Hematopoietic multipotent progenitor cell treated with erythropoietin and hydrocortisone succinate and interleukin-3 and kit ligand, for 17 days (in vitro differentiated cells): ENCODE measurements at places on chromosomes 6 and 20.

DNA sequence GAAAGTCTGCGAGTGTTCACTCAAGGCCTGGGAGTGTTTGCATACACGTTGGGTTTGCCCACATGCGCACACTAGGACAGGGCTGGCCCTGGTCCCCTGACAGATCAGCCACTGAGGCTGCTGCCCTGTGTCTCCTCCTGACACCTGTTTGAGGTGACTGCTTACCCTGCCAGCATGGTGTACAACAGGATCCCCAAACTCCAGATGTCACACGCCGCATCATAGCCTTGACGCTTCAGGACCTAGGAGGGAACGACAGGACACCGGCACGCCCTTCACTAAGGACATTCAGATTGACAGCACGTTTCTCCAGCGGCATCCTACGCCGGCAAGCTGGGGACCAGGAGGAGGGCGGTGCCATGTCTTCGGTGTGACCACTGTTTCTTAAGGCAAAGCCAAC is 37.0 kb upstream of the MPC1 start:
- DNase-seq = no peak

DNA sequence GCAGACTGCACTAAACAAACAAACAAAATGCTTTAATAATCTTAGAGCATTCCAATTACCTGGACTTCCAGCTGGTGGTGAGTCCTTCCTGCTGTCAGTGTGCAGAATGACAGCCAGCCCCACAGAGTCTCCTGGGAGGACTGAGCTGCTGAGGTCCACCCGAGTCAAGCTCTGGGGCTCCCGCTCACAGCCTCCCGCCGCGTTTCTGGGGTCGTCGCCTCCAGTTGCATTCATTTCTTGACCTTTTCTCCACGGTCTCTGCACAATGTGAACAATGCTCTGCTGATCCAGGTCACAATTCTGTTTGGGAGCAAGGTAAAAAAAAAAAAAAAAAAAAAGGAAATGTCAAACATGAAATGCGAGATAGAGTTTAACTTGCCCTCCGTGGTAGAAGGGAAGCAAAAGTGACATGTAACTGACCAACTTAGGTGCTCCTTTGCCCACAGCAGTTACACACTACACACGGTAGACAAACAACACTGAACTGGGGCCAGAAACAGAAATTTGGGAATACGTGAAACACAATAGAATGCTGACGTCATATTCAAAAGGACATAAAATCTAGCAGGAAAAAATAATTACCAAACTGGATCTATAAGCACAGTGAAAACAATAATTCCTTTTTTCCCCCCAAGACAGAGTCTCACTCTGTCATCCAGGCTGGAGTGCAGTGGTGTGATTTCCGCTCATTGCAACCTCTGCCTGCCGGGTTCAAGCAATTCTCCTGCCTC is 464.9 kb downstream of the PRKN start:
- DNase-seq = no peak

DNA sequence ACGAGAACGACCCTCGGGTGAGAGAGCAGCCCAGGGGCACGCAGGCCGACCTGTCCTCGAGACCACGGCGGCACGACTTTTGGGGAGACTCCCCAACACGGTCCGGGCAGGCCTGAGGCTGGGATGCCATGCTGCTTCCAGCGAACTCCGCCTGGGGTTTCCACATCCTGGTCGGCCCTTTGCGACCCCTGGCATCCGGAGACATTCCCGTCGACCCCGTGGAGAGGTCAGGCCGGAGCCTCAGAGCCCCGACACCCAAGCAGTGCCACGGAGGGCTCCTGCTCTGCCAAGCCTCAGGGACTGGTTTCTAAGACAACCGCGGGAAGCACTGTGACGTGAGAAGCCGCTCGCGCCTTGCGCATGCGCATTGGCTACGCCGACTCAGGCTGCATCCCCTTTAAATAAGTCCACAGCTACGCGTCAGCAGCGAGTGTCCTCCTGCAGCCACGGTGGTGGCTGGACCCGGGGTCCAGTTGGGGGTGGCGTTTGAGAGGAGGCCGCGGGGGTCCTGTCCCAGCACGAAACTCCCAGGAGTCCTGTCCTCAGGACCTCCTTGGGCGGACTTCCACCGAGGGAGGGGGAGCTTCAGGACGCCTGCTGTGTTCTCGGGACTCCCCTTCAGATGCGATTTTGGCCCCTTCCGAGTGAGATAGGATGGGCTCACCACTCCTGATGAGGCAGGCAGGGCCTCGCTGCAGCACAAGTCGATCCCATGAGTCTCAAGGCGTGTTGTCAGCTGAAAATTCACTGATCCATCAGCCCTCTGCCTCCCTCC is 1089.3 kb upstream of the DEFB115 start:
- DNase-seq = no peak

GRCh38 chr20:45346291-45346718 is 1.9 kb downstream of the SDC4 start:
- peak; percentile 19 for DNase-seq

DNA sequence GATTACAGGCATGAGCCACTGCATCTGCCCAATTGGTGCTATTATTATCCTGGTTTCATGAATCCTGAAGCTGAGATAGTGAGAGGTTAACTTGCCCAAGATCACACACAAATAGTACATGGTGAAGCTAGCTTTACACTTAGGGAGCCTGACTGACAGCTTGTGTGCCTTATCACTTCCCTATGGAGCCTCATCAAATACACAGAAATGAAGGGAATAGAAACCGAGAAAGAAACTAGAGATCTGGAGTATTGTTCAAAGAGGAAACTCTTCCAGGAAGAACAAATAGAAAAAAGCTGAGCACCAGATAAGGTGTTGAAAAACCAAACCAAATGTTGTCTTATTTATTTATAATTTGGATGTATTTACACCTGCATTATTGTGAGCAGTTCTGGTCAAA is 155.0 kb upstream of the CITED2 start:
- DNase-seq = no peak

DNA sequence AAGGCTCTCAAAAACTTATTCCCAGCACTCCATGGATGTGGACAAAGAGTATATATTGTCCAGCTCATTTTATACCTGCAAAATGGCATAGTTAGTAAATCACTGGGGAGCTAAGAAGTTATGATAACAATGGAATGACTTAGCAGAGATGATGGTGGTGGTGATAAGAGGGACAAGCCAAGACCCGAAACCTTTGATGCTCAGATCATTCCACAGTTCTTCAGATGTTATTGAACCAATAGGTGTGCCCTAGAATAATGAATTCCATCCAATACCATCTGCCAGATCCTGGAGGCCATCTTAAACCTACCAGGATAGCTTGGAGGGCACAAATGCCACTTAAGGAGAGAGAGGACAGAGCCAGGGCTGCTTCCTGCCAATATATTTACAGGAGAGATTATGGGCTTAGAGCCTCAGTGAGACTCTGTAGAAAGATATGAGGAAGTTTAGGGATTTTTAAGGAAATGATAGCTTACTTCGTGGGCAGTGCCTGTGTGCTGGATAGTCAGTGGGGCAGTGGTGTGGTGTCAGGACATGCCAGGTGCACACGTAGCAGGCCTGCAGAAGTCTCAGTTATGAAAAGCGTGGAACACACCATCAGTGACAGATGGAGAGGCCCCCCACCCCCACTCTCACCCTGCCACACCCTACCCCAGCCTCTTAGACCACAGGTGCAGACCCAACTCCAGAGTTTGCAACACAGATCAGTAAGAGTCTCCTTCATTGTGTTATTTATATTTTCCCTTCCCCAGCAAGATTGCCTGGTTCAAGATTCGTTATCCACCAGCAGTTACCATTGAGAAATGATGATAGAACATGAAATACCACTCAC is 209.7 kb upstream of the SUPT3H start:
- no peak for DNase-seq

GRCh38 chr6:8707956-8708772 is 272.8 kb upstream of the SLC35B3 start:
- DNase-seq = no peak

DNA sequence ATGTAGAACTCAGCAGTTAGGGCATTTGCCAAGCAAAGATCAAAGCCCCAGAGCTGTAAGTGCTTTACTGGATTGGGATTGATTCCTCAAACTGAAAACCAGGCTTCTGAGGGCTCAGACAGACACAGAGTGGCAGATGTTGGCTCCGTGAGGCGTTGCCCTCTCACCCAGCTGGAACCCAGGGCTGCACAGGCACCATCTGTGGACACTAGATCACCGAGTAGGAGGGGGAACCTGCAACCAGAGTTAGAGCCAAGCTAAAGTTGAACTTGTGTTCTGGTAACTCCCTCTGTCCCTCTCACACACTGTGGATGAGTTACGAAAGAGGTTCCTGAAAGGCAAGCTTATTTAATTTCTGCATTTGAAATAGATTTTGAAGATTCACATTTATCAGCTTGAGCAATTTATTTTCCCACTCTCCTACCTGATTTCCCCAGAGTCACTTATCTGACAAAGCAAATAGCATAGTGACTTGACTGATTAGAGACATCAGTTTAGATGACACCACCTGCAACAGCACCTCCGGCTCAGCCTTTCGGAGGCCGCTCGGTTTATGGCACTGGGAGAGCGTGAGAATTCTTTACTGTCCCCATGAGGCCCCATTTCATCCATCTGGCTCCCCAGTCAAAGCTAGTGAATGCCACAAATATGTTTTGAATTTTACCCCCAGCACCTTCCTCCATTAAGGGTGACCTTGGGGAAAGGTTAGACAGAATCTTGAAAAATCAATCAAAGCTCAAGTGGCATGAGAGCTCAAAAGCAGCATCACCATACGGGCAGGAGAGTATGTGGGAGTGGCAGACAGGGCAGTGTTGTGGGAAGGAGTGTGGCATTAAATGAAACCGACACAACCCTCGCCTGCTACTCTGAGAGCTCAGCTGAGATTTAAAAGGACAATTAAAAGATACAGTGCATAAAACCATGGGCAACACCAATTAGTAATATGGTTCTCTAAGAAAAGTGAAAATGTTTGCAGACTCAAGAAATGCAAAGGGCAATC is 48.5 kb downstream of the RPF2 start:
- no peak for DNase-seq

DNA sequence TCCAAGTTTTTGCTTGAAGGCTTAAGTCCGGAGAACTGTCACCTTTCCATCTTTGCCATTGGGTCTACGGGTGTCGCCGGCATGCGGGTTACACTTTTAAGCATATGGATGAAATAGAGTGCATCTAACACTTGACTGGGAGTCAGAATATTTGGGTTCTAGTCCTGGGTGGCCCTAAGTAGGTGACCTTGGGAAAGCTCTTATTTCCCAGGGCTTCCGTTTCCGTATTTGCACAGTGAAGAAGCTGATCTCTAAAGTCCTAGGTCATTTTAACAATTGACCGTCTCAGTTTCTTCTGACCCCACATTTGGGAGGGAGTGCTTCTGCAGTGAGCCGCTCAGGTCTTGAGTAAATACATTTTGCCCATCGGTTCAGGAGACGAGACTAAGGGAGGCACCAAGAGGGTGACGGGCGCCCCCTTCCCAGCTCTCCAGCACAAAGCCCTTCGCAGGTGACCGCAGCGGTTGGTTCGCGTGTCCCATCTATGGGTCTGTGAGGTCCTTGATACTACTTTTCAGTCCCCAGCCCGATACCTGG is 651 bp upstream of the BLTP3A start:
- peak; percentile 42 for DNase-seq

GRCh38 chr20:63694584-63695423 is 1.6 kb upstream of the TNFRSF6B start:
- no peak for DNase-seq

DNA sequence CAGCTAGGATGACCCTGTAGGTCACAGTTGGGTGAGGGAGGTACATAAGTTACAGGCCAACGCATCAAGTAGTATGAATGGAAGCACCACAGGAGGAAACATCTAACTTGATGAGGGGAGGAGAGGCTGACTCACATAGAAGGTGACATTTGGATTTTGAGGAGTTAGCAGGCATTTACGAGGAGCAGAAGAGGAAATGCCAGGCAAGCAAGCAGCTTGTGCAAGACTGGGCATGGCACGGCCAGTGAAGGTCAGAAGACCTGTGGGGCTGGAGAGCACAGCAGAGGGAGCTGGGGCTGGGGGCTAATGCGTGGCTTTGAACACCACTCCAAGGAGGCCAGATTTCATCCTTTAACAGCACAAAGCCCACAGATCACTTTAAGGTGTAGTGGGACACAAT is 37.8 kb downstream of the MUC22 start:
- DNase-seq = no peak

GRCh38 chr6:21609881-21610329 is 16.4 kb downstream of the SOX4 start:
- no peak for DNase-seq

- DNase-seq = no peak
These were observed 5.1 kb upstream of the RBCK1 start for GRCh38 chr20:402898-403581.

- DNase-seq = no peak
These were observed 3.3 kb upstream of the HLA-DMA start for GRCh38 chr6:32956176-32956575.

DNA sequence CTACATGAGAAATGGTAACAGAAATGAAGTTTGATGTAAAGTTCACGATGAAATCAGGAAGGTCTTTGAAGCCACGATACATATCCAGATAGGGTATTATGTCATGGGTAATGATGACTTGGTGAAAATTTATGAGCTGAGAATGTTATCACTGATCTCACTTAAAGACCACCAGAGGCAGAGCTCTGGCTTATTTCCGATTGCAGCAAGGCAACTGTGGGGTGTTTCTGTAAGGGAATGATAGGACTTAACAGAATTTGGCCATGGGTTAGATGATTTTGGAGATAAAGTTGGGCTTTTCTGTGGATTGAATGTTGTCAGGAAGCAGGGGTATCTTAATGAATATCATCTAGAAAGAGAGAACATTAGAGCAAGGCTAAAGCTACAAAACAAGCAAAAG is 508.4 kb downstream of the HDGFL1 start:
- DNase-seq = no peak

DNA sequence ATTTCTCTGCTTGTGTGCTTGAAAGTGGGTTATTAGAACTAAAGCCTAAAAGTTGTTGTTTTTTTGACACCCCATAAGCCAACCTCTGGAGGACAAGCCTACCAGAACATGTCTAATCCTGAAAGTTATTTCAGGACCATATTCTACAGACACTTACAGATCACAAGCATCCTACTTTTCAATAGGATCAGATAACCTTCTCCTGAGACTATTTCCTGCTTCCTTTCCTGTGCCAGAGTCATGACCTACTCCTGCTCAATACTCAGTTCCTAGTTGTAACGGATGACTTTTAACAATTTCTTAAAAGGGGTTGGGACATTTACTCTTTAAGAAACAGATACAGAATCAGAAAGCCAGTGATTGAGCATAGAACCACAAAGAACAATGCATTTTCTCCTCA is 5.3 kb upstream of the FILIP1 start:
- DNase-seq = no peak

DNA sequence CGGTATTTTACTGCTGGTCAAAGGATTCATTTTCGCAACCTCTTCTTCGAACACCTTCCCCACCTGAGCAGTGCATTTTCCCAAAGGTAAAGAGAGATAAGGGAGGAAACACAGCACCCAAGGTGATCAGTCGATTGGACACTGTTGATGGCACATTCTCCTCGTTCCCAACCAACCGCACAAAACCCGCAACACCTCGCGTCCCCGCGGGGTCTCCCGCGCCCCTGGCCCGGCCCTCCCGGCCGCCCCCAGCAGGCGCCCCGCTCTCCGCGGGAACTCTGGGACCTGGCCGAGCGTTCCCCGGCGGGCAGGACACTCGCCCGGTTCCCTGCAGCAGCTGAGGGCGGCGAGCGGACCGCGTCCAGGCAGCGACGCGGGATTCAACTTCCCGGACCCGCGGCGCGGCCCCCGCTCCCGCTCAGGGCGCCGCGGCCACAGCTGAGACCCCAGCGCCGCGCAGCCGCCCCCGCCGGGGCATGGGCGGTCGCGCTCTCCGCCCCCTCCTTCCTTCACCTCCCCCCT is 506 bp downstream of the RGS17 start:
- no peak for DNase-seq
